Fibroblast of skin of right biceps (primary cell): ENCODE measurements at places on chromosomes 6 and 20.

GRCh38 chr6:17334265-17334664, 53.1 kb downstream of the RBM24 start:
- peak; percentile 66 for DNase-seq

DNA sequence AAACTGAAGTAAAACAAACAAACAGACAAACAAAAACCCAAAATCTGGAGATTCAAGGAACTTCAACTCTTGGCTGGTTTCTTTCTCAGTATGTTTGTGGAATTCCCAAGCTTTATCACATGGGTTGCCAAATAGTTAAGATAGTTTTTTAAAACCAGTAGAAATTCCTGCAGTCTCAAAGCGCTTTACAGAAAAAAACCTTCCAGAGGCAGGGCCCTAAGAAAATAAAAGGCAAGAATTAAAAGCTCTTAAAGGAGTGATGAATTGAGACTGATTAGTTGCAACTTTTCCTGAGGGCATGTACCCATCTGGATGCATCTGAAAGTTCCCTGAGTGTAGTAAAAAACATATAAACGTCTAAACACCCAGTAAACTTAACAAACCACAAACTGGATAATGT, 25.9 kb upstream of the PTCHD4 start:
- DNase-seq, result peak; percentile 6

DNA sequence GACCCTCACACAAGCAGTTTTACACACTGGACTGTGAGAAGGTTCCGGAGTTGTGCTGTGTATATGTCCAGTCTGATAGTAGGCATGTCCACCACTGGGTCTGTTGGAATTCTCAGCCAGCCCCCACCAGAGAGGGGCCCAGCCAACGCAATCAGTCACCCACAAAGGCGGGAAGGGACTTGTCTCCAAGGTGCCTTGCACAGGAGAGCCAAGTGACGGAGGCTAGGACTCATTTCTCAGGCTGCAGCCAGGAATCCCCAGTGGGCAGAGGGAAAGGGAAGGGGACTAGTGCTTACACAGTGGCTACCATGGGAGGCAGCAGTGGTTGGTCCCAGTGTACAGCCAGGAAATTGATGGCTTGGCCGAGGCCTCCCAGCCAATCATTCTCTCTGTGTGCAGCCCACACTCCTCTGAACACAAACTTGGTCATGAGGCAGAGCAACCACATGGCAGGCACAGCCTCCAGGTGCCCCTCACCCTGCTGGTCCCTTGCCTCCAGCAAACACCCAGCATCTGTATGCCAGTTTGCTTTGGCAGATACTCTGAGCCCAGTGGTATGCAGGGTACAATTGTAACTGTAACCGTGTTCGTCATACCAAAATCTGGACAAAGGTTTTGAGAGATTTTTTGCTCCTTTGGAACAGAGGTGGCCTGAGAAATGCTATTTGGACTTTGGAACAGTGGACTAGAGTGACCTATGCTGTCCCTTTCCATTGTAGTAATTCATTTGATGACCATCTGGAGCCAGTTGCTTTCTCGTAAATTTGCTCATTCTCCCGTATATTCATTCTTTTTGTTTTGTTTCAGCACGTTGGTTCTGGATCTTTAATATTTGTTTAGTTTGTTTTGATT, 72.9 kb upstream of the MYL9 start:
- DNase-seq, result no peak

GRCh38 chr20:2978519-2978918, 64.9 kb upstream of the GNRH2 start:
- no peak for DNase-seq

DNA sequence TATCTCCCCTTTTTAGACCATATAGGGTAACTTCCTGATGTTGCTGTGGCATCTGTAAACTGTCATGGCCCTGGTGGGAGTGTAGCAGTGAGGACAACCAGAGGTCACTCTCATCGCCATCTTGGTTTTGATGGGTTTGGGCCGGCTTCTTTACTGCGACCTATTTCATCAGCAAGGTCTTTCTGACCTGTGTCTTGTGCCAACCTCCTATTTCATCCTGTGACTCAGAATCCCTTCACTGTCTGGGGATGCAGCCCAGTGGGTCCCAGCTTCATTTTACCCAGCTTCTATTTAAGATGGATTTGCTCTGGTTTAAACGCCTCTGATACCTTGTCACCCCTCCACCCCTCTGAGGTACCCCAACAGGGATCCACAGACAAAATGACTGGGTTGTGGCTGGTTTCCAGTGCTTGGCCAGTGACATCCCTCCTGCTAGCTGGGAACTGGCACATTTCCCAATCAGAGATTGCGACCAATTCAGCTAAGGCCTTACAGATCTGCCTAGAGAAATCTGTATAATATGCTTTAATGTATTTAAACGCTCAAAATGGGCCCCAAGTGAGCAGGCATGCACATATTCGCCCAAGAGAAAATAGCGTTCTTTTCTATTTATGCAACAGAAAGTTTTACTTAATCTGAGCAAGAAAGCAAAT, 315.6 kb upstream of the QKI start:
- no peak for DNase-seq

- peak; percentile 91 for DNase-seq
Measured at GRCh38 chr6:142728910-142729481, 216.0 kb downstream of the HIVEP2 start.

DNA sequence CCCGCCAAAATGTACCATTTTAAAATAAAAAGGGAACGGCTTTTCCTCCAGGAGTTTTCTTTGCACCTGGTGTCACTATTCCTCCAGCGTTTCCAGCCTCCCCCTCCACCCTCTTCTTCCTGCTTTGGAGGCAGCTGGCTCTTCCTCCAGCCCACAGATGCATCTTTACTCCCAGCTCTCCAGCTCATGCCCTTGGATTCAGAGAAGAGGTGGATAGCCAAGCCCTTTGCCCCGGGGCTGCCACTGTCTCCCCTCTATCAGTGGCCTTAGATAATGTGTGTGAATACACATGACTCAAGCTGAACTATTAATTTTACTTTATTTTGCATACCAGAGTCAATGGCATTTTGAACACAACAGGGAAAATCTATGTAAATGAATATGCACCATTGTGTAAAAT, 15.3 kb upstream of the CDH4 start:
- no peak for DNase-seq

DNA sequence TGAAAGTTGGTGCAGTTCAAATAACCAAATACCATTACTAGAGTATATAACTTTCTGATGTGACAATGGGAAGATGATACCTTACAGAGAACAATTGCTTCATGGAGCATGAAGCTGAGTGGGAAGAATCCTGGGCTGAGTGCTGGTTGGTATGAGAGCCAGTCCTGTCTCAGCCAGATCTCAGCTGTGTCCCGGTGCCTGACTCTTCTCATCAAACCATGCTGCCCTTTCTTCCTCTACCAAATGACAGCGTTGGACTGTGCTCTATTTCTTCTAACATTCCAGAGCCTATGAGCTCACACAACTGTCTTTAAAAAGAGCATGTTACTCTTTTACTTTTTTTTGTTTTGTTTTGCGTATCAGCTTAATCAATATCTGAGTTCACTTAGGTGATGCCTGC, 27.5 kb upstream of the PBOV1 start:
- peak; percentile 16 for DNase-seq

DNA sequence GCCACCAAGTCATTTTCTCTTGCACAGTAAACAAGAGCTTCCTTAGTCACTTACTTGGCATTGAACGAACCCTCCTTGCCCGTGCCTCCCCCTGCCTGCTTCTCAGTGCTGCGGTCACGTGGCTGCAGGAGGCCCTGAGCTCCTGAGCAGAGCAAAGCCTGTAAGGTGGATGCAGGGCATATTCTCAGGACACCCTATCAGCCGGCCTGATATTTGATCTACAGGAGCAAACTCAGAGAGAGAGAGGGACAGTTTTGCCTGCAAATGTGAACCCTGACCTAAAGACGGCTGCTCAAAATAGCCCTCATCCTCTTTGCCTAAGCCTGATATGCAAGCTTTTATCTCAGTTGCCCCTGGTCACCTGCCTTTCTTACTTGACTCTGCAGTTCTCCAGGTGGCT, 93.0 kb upstream of the POPDC3 start:
- peak; percentile 15 for DNase-seq

- no peak for DNase-seq
Measured at GRCh38 chr6:70889270-70889669, 67.6 kb downstream of the B3GAT2 start.

- no peak for DNase-seq
Measured at GRCh38 chr6:121853686-121854085, 418.2 kb downstream of the GJA1 start.

DNA sequence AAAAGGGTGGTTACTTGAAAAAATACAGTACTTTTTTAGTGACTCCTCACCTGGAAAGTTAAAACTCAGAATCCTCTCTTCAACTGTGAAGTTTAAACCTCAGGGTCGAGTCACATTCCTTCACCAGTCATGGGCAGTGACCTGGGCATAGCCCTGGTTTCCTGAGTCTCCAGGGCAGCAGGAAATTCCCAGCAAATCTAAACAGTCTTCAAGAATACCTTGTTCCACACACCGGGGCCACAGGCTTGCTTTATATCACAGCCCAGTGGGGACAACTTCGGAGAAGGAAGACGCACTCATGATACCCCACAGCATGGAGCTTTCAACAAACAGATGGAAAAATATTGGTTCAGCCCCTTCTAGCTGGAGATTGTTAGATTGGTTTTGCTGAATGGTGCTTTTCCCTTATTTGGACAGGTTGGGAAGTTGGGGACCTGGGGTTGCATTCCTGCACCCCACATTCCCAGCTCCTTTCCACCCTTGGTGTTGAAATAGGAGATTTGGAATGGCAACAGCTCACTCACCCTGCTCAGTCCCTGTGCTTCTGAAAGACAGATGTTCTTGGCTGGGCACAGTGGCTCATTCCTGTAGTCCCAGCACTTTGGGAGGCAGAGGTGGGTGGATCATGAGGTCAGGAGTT, 113.0 kb upstream of the TMEM170B start:
- DNase-seq, result no peak

DNA sequence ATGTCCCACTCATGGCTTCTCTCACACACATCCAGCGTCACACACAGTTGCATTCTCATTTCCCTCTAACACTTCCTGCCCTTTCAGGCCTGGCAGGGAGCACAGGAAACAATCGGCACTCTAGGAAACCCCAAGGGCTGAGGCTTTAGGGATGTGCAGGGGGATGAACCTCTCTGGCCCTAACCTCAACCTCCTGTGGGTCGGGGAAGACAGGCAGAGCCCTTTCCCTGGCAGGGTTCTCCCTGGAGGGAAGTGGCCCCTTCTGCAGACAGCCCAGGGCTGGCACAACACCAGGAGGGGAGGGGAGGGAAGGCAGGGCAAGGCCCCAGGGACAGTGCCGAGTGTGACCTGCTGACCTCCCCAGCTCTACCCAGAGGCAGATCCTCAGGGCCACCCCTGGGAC, 2.7 kb downstream of the TEAD3 start:
- peak; percentile 50 for DNase-seq

DNA sequence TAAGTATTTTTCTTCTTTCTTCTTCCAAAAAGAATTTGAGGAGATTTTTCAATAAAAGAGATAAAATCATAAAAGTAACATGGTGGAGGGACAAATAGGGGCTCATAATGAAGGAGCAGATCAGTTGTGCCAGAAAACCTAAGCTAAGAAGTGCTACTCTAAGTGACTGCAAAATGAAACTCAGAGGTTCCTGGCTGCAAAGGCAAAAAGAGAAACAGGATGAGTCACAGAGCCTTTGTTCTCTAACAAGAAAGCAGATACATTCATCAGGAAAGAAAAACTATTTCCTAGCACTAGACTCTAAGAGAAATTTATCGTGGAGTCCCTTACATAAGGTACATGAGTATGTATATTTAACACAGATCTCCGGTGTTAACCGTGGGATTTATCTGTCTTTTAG, 49.8 kb downstream of the TSHZ2 start:
- peak; percentile 39 for DNase-seq

- DNase-seq, result peak; percentile 47
Measured at GRCh38 chr6:109024368-109024767, 70.3 kb downstream of the SESN1 start.

GRCh38 chr20:18133962-18134361, 3.7 kb upstream of the KAT14 start:
- no peak for DNase-seq

DNA sequence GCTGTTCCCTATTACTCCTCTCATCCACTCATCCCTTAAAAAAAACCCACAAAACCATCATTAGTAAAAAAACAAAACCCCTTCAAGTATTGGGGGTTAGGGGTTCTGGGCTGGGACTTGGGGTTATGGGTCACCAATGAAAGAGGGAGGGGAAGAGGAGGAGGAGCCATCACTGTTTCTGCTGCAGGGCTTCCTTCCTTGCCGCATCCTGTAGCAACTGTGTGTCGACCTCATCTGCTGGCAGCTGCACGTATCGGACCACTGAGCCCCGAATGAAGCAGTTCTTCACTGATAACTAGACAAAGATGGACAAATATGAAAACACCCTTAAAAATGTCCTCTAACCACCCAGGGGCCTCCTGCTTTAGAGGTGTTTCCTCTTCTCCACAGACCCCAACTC, 2.0 kb upstream of the VARS1 start:
- DNase-seq, result no peak

DNA sequence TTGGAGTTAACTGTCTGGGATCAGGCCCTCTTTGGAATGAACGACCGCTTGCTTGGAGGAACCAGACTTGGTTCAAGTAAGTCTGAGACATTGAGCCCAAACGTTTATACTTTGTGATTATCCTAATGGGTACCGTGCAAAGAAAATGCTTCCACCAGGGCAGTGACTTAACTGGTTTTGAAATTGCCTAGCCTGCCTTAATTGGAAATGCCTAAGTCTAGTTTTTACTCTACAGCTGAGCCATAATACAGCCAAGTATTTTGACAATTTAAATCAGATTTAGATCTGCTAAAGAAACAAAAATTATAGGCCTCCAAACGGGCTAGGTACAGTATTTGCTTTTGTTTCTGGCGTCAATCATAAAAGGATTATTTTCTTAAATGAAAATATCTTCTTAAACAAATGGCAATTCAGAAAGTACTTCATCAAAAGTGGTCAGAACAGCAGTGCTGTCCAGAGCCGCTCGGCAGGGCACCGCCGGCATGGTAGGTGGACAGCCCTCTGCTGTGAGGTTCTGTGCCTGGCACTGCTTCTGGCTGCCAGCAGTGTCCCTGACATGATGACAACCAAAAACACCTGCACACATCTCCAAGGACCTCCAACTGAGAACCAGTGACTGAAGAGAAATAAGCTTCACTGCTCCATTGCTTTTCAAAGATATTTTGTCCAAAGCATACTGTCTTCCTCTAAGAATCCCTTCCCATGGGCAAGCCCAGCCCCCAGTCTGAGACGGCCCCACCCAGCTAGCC, 55.6 kb downstream of the EZR start:
- no peak for DNase-seq
